ENCODE measurements at places on chromosomes 6 and 20. TPM values are rescaled to one million over a fixed set of nuclear protein-coding genes. Genes with fewer than 3 reads are reported as not detected.
A peak's percentile ranks its signal among the peaks of the same experiment; 100 is the strongest.

Gene ELOVL2
- 0.18 TPM for polyA plus RNA-seq

Gene TGM3
- 0.20 TPM for polyA plus RNA-seq

DNA sequence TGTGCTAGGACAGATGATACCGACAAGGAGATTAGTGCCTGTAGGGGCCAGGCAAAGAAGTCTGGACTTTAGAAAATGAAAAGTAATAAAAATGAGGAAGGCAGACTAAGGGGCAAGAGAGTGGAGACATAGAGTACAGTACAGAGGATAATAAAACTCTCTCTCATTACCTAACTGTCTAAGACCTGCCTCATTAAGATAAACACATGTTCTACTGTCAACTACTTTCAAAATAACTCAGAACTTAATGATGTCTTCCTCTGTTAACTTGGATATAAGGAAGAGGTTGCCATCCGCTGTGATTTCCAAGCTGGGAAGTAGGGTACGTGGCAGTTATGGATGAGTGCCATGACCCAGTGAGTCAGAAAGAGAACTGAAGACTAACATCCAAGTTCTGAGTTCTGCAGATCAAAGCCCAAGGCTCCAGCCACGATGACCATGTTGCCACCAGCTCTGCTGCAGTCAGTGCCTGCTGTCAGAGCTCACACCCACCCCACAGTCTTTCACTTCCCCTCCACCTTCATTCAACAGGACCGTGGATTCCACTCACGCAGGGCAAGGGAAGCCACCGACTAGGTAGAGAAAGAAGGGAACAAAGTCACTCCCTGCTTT, 81.8 kb downstream of the KIF16B start:
- DNase-seq, result no peak

DNA sequence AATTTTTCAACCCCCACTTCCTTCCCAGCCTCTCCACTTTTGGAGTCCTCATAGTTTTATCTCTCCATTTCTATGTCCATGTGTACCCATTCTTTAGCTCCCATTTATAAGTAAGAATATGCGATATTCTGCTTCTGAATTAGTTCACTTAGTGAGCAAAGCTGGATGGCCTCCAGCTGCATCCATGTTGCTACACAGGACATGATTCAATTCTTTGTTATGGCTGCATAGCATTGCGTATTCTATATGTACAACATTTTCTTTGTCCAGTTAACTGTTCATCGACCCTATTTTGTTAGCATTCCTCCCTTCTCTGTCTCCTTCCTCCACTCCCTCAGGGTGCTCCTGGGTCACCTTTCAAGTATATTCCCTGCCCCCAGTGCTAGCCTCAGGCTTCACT, 210.0 kb upstream of the SSTR4 start:
- no peak for DNase-seq

DNA sequence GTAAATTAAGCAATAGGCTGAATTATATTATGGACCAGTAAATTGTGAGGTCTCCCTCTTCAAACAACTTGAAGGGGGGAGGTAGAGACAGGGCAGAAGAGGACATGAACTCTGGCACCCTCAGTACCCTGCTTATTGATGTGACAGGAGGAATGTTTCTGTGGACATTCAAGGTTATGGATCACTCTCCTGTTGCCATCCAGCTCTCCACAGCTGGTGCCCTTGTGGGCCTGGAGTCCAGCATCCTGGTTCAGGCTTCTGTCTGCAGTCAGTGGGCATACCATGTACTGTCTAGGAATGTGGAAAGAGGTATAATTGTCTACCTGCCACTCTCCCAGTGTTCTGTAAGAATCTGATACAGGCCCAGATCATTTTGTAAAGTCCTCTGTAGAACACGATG, 55.6 kb downstream of the FAM120B start:
- DNase-seq, result no peak

DNA sequence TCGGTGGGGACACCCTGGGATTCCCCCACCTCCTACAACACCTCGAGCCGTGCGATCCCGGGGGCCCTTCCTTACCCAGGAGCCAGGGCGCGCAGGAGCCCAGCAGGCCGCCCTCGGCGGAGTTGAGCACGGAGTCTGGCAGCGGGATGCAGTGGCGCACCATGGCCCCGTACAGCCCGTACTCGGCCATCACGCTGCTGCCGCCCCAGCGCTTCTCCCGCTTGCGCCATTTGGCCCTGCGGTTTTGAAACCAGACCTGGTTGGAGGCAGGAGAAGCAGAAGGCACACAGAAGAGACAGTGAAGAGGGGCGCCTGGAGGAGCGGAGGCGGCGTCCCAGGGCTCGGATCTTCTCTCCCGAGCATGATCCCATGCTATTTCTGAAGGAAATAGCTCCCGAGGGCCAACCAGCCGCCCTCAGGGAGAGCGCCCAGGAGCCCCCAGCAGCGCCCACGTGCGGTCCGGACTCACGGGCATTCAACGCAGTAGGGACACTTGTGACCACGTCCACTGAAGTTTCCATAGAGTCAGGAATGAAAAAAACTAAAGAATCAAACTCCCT, 4.3 kb downstream of the VSX1 start:
- DNase-seq, result no peak

DNA sequence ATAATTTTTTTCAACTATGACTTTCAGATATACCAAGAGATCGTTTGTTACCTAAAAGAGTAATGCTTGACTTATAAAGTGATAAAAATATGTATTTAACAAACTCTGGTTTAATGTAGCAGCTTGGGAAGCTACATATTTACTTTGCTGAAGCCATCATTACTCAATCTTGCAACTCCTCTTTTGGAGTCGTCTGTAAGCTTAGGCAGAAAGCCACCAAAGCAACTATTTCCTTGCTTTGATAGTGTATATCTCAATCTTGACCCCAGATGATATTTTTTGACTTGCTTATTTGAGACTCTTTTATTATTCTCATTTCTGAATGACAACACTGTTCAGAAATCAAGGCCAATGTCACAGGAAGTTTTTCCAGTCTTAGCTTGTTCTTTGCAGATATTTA, 183.0 kb downstream of the SAMD5 start:
- no peak for DNase-seq

GRCh38 chr6:36360241-36361054, 23.8 kb upstream of the BNIP5 start:
- DNase-seq, result peak; percentile 81

Data from ovary (tissue), 10 donors.